Ovary (tissue), 10 donors: ENCODE measurements at places on chromosomes 3 and 15. TPM values are rescaled to one million over a fixed set of nuclear protein-coding genes. Genes with fewer than 3 reads are reported as not detected.
A peak's percentile ranks its signal among the peaks of the same experiment; 100 is the strongest.

DNA sequence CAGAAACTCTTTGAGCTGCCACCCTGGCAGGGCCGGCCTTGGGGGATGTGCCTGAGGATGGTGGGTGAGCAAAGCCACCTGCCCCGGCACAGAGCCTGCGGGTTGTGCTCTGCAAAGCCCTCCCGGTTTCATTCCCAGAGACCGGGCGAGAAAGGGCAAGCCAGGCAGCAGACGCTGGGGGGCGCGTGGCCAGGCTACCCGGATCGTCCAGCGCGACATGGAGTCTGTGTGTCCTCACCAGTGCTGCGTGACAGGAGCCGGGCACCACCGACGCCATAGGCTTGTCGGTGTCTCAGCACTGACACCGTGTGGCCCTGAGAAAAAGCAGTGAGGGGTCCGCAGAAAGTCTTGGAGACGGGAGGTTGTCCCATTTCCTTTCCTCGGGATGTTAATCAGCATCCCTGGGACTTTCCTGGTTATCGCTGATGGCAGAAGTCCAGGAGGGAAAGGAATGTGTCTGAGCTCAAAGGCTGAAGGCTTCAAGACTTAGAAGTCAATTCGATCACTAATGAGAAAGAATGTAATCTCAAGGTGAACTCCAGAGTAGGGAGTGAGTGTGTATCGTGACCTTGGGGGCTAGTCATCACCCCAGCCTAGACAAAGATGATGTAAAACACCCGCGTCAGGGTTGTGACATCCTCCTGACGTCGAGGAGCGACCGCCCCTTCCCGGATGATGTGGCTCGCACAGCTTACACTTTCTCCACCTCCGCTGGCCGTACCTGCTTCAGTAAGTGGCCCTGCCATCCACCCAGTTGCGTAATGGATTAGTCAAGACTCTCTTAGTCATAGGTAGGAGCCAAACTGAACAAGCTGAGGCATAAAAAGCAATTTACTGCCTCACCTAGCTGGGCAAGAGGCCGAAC is 36.3 kb upstream of the PLA2G4E start:
- peak; percentile 64 for DNase-seq
- no peaks in the 10 kb centered on the region for H3K27me3 ChIP-seq
- H3K36me3 ChIP-seq = no peaks in the 10 kb centered on the region
- H3K27ac ChIP-seq = no peak overlapping the region
- no peaks in the 10 kb centered on the region for H3K4me1 ChIP-seq

DNA sequence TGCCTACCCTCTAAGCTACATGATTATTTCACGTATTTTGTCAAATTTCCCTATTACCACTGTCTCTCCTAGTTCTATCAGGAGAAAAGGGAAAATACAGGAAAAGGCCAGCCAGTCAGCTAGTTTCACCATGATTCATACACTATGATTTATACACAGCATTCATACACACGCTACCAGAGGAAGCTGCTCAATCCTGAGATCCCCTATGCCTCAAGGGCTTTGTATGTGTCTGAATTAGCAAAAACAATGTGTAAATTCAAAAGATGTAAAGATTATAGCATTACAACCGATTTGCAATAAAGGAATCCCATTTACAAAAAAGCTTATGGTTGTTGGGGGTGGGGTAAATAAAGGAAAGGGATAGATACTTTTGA is 3.1 kb upstream of the ACKR4 start:
- H3K36me3 ChIP-seq = no peaks in the 10 kb centered on the region
- no peak overlapping the region for H3K4me3 ChIP-seq
- no peaks in the 10 kb centered on the region for H3K27me3 ChIP-seq
- H3K4me1 ChIP-seq = no peaks in the 10 kb centered on the region
- no peak overlapping the region for H3K27ac ChIP-seq

- peaks cover 3% of the 10 kb centered on the region for H3K4me1 ChIP-seq
- H3K27ac ChIP-seq = no peak overlapping the region
- DNase-seq = no peak
- H3K4me3 ChIP-seq = no peak overlapping the region
These were observed 3.0 kb upstream of the SPG11 start for GRCh38 chr15:44666210-44667038.

DNA sequence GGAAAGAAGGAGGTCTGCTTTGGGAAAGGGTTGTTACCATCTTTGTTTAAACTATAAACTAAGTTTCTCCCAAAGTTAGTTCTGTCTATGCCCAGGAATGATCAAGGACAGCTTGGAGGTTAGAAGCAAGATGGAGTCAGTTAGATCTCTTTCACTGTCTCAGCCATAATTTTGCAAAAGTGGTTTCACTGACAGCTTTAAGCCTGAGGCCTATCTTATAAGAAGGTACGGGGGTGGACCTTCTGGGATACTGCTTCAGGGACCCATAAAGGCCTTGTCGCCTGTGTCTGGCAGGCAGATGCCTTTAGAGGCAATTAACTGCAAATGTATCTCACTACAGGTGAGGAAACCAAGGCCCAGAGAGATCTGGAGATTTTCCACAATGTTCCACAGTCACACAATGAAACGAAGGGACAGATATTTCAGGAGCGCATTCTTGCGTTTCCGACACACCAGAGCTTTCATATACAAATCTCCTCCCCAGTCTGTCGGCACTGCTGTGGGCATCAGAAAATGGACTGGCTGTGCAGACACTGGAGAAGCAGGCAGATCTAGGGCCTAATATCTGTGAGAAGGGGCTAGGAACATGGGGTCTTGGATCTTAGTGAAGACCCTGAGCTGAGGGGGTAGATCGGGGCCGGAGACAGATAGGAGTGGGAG is 169.5 kb upstream of the SMAD3 start:
- no peak for DNase-seq
- H3K27ac ChIP-seq = no peak overlapping the region
- H3K4me3 ChIP-seq = no peak overlapping the region

HACL1 gene
- 19.7 TPM for total RNA-seq

- no peak overlapping the region for H3K27ac ChIP-seq
- no peaks in the 10 kb centered on the region for H3K27me3 ChIP-seq
- no peaks in the 10 kb centered on the region for H3K4me1 ChIP-seq
These were observed 61.4 kb downstream of the TTBK2 start for GRCh38 chr15:42858999-42859789.

DNA sequence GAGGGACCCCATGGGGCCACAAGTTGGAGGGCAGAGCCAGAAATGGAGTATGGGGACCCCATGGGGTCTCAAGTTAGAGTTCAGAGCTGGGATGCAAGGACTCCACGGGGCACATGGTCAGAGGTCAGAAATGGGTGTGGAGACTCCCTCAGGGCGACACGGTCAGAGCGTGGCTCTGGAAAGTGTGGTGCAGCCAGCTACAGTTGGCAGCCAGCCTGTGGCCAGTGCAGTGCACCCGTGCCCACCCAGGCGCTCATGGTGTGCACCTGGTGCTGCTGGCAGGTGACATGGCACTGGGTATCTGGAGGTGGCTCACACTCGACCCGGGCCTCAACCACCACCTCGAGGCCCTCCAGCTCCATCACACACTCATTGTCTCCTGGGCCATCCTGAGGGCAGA is 11.2 kb downstream of the PLXNB1 start:
- no peak overlapping the region for H3K4me3 ChIP-seq
- H3K36me3 ChIP-seq = no peaks in the 10 kb centered on the region
- no peak overlapping the region for H3K27ac ChIP-seq
- no peaks in the 10 kb centered on the region for H3K4me1 ChIP-seq
- no peaks in the 10 kb centered on the region for H3K27me3 ChIP-seq

GRCh38 chr15:92629276-92629974 is 26.1 kb downstream of the FAM174B start:
- no peak overlapping the region for H3K27ac ChIP-seq
- no peak overlapping the region for H3K4me3 ChIP-seq
- H3K4me1 ChIP-seq = no peaks in the 10 kb centered on the region
- H3K36me3 ChIP-seq = no peaks in the 10 kb centered on the region

- H3K4me1 ChIP-seq = peaks cover 2% of the 10 kb centered on the region
- no peaks in the 10 kb centered on the region for H3K27me3 ChIP-seq
- no peak for DNase-seq
- H3K36me3 ChIP-seq = no peaks in the 10 kb centered on the region
These were observed 36.3 kb downstream of the UBE2E2 start for GRCh38 chr3:23239211-23240068.

UNC13C gene
- total RNA-seq = 2.0 TPM

- no peaks in the 10 kb centered on the region for H3K27me3 ChIP-seq
- H3K27ac ChIP-seq = no peak overlapping the region
- H3K36me3 ChIP-seq = no peaks in the 10 kb centered on the region
- no peak overlapping the region for H3K4me3 ChIP-seq
- H3K4me1 ChIP-seq = no peaks in the 10 kb centered on the region
These were observed 47.0 kb upstream of the LRRFIP2 start for GRCh38 chr3:37221407-37221806.

- DNase-seq = no peak
These were observed 10.7 kb downstream of the COPB2 start for GRCh38 chr3:139378587-139379241.

DNA sequence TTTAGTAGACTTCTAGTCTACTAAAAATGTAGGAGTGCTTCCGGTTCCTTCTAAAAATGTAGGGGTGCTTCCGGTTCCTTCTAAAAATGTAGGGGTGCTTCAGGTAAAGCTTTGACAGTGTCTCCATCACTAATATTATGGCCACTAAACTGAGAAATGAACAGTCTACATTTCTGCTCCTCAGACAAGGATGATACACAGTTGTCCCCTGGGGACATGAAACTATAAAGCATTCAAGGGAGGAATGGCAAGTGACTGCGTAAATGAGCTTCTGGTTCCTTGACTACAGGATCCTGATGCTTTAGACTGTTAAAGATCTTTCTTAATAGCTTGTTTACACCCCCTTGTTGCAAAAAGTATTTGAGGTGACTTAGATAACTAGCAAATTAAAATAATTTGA is 53.9 kb upstream of the SLC9A9 start:
- no peak for DNase-seq
- H3K27me3 ChIP-seq = no peaks in the 10 kb centered on the region
- H3K36me3 ChIP-seq = no peaks in the 10 kb centered on the region
- no peak overlapping the region for H3K27ac ChIP-seq

ARPP21 gene
- not detected for total RNA-seq

RBP2 gene
- not detected for total RNA-seq

GRCh38 chr3:16452261-16452660 is 61.2 kb downstream of the RFTN1 start:
- no peak overlapping the region for H3K4me3 ChIP-seq
- DNase-seq = no peak
- no peak overlapping the region for H3K27ac ChIP-seq
- H3K27me3 ChIP-seq = no peaks in the 10 kb centered on the region
- H3K4me1 ChIP-seq = peaks cover 7% of the 10 kb centered on the region

- peaks cover 4% of the 10 kb centered on the region for H3K4me1 ChIP-seq
- H3K4me3 ChIP-seq = no peak overlapping the region
- no peak for DNase-seq
- no peaks in the 10 kb centered on the region for H3K36me3 ChIP-seq
These were observed 34.8 kb upstream of the RAB6B start for GRCh38 chr3:133930341-133930933.

- no peaks in the 10 kb centered on the region for H3K4me1 ChIP-seq
- DNase-seq = no peak
- H3K36me3 ChIP-seq = no peaks in the 10 kb centered on the region
These were observed 13.2 kb upstream of the SPG11 start for GRCh38 chr15:44676676-44677075.

DNA sequence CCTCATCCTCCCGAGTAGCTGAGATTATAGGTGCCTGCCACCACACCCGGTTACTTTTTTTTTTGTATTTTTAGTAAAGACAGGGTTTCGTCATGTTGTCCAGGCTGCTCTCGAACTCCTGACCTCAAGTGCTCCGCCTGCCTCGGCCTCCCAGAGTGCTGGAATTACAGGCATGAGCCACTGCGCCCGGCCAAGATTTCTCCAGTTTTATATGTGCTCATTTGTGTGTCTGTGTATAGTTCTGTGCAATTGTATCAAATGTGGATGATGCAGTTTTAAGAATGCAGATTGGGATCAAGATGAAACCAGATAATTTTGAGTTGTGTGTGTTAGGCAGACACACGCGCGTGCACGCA is 68.3 kb downstream of the SLCO3A1 start:
- H3K27ac ChIP-seq = no peak overlapping the region
- H3K4me3 ChIP-seq = no peak overlapping the region
- H3K27me3 ChIP-seq = no peaks in the 10 kb centered on the region
- no peak for DNase-seq
- no peaks in the 10 kb centered on the region for H3K36me3 ChIP-seq

GRCh38 chr3:190291994-190292584 is 30.2 kb downstream of the CLDN1 start:
- no peak overlapping the region for H3K4me3 ChIP-seq
- no peak overlapping the region for H3K27ac ChIP-seq
- H3K36me3 ChIP-seq = no peaks in the 10 kb centered on the region

DNA sequence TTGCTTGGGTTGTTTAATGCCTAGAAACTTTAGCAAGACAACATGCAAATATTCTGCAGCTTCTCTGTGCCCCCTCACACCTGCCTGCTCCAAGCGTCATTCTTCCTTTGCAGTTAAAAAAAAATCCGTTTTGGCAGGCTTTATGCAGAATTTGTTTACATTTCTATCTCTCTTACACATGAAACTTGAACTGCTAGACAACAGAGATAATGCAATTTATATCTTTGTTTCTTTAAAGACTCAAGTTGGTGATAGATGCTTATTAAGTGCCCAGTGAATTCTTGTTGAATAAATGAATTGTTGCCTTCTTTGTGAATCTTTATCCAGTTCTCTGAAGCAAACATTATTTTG is 53.2 kb downstream of the CHST2 start:
- no peaks in the 10 kb centered on the region for H3K27me3 ChIP-seq
- H3K4me1 ChIP-seq = peaks cover 7% of the 10 kb centered on the region
- no peak for DNase-seq
- H3K36me3 ChIP-seq = no peaks in the 10 kb centered on the region

GRCh38 chr15:65365229-65365628 is 12.6 kb downstream of the IGDCC3 start:
- H3K27me3 ChIP-seq = no peaks in the 10 kb centered on the region
- no peak overlapping the region for H3K27ac ChIP-seq
- no peaks in the 10 kb centered on the region for H3K36me3 ChIP-seq
- no peak overlapping the region for H3K4me3 ChIP-seq
- no peak for DNase-seq

- H3K27me3 ChIP-seq = no peaks in the 10 kb centered on the region
- peaks cover 10% of the 10 kb centered on the region for H3K4me1 ChIP-seq
- no peak overlapping the region for H3K27ac ChIP-seq
These were observed 11.5 kb downstream of the ARHGEF3 start for GRCh38 chr3:56790016-56790821.

DNA sequence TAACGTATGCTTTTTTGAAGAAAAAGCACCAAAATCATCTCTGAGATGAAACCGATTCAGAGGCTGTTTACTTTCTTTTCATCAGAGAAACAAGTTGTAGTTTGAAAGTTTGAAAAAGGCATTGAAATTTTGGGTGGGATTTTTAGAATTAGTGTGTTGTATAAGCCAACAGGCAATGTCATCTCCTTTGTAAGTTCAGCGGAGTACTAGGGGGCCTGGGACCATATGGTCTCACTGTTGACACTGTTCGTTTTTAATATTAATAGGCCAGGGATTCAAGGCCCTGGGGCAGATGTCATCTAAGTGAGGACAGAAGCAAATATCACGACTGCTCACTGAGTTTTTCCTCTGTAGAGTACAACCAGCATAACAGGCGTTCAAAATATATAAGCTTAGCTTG is 256.2 kb upstream of the RARB start:
- H3K27ac ChIP-seq = no peak overlapping the region
- no peaks in the 10 kb centered on the region for H3K4me1 ChIP-seq
- H3K36me3 ChIP-seq = no peaks in the 10 kb centered on the region
- no peak for DNase-seq
- no peaks in the 10 kb centered on the region for H3K27me3 ChIP-seq
- no peak overlapping the region for H3K4me3 ChIP-seq

- H3K4me1 ChIP-seq = peaks cover 2% of the 10 kb centered on the region
- no peaks in the 10 kb centered on the region for H3K36me3 ChIP-seq
These were observed 33.7 kb downstream of the ANXA2 start for GRCh38 chr15:60363903-60364611.
